ENCODE measurements at places on chromosomes 16 and 17. TPM values are rescaled to one million over a fixed set of nuclear protein-coding genes. Genes with fewer than 3 reads are reported as not detected.

- DNase-seq: no peak
These were observed 7.9 kb downstream of the DYNLL2 start for GRCh38 chr17:58091024-58091567.

DNA sequence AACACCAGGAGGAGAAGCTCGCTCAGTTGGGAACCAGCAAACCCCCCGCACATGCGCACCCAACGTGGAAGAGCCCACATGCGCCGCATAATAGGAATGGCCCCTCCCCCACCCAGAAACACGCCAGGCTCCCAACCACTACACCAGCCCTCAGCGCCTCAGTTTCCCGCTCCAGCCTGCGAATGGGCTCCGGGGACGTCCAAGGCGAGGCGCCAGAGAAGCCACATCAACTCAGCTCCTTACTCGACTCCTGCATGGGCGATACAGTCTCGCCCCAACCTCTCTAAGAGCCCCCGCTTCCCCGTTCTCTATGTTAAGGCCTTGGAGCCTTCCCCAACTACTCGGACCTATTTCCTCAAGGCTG is 504 bp downstream of the SRSF1 start:
- peak; percentile 48 for DNase-seq

DNA sequence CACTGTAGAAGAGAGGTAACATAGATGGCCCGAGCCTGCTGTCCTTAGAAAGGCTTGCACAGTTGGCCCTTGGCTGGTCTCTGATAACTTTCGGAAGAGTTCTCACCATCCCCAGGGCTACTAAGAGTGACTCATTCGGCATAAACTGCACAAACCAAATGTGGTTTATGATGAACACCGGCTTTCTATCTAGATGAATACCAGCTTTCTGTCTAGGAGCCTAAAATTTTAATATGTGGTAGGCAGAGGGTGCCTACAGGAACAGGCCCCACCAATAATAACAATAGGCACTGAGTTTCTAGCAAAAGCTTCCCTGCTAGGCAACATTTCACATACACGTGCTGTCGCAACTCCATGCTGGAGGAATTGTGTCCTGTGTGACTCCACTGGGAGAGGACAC is 15.4 kb downstream of the CNOT1 start:
- DNase-seq: no peak

DNA sequence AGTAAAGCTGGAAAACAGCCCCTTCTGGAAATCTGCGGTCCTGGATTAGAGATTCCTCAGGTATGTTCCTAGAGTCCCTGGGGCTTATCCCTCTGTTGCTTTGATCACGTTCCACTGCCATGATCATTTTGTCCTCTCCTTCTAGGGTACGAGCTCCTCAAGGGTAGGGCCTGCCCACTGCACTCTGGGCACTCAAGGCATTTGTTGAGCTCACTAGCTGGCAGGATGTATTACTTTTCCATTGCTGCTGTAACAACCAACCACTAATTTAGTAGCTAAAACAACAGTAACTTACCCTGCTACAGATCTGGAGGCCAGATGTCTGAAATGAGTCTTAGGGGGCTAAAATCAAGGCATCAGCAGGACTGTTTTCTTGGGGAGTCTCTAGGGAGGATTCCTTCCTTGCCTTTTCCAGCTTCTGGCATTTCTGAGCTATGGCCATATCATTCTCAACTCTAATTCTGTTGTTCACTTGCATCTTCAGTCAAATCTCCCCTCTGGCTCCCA is 65.7 kb downstream of the ARSG start:
- DNase-seq: no peak

- DNase-seq: no peak
These were observed 53.1 kb downstream of the VPS53 start for GRCh38 chr17:661509-661908.

- DNase-seq: no peak
These were observed 4.1 kb upstream of the DNAH17 start for GRCh38 chr17:78581304-78581703.

GRCh38 chr16:13436641-13437412 is 483.1 kb upstream of the ERCC4 start:
- no peak for DNase-seq

DNA sequence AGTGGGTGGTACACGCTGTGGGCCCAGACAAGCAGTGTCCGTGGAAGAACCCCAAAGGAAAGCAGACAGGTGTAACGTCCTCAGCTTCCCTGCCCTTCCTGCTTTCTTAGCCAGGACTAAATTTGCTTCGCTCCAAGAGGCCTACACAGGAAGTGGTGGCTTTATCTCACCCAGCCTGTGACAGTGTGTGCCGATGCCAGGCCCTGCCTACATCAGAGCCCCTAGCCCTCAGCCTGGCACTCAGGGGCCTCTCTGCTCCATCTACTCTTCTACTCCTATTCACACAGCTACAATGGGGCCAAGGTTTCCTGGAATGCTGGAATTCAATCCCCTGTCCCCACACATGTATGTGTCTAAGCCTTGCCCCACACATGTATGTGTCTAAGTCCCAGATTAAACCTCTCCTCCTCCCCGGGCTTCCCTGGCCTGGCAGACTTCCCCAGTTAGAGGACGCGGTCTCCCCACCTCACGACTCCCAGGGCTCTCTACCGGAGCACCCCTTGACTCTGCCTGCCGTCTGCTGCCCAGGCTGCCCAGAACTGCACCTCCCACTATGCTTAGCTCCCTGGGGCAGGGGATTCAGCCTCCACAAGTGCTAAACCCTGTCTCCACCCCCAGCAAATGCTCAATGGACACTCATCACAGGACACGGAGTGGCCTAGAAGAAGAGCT is 8.2 kb downstream of the PGAP3 start:
- peak; percentile 60 for DNase-seq

GRCh38 chr17:32794533-32795246 is 82.2 kb downstream of the MYO1D start:
- DNase-seq: no peak

DNA sequence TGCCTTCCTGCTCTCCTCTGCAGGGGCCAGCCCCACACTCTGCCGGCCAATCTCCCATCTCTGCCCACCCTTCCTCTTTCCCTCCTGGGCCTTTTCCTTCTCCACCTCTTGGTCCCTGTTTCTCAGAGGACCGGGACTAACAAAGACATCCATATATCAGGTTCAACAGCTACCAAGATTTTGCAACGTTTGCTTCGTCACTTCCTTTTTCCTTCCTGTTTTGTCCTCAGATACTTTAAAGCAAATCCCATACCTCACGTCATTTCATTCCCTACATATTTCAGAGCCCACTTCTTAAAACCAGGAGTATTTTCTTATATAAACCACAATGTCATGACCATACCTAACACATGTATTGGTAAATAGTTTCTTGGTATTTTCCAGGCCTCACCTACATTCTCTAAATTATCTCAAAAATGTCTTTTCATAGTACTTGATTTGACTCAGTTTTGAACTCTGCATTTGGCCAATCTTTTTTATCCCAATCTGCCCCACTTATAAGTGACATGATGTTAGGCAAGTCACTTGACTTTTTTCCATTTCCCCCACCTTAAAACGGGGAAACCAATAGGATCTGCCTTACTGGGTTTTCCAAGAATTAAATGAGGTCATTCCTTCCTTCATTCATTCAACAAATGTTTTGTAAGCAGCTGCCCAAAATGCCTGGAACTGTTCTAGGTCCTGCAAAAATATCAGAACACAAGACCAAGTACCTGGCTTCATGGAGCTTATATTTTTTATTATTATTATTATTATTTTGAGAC is 7.2 kb upstream of the USP10 start:
- no peak for DNase-seq

DNA sequence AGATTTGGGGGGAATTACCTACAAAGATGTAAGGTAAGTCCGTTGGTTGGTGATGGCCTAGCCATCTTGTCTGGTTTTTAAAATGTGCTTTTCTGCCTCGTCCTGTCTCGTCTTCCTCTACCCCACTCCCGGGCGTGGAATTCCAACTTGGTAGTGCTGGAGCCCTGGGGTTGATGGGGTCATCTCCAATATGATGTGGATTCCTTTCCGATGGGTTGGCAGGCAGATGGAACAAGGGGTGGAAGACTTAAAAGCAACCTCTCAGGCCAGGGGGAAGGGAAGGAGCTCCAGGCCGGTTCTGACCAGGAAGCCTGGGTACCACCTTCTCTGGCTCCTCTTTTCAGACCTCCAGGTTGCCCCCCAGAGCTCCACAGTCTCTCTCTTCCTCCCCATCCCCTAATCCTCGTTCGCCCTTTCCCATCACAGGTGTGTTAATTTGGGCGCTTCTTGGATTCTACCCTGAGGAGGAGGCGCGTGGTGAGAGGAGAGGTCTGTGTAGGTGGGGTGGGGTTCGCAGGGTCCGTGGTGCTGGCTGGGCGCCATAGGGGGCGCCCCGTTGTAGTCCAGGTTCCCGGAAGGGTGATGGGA is 5.1 kb upstream of the HOXB2 start:
- no peak for DNase-seq

DNA sequence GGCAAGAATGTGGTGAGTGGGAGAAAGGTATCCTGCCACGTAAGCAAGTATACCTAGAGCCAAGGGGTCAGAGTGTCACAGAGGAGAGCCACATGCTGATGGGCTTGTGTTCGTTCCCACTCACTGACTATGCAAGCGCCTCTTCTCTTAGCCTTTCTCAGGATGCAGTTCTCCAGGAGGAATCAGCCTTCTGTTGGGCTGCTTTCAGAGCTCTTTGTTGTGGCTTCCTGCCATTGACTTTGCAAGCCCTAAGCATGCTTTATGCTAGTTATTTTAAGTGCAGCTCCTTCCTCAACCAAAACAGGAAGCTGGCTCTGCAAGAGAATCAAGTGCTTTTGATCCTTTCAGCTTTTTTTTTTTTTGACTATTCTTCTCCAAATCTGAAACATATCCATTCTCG is 66.6 kb downstream of the SIAH1 start:
- DNase-seq: no peak

DNA sequence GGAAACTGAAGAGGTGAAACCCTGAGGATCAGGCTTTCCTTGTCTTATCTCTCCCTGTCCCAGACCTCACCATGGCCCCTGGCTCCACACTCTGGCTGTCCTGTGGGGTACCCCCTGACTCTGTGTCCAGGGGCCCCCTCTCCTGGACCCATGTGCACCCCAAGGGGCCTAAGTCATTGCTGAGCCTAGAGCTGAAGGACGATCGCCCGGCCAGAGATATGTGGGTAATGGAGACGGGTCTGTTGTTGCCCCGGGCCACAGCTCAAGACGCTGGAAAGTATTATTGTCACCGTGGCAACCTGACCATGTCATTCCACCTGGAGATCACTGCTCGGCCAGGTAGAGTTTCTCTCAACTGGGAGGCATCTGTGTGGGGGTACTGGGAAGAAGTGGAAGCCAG is 1.4 kb downstream of the CD19 start:
- no peak for DNase-seq

GRCh38 chr16:79519448-79519847 is 81.1 kb downstream of the MAF start:
- DNase-seq: no peak

- DNase-seq: no peak
These were observed 1.9 kb downstream of the TBX2 start for GRCh38 chr17:61401389-61402072.

DNA sequence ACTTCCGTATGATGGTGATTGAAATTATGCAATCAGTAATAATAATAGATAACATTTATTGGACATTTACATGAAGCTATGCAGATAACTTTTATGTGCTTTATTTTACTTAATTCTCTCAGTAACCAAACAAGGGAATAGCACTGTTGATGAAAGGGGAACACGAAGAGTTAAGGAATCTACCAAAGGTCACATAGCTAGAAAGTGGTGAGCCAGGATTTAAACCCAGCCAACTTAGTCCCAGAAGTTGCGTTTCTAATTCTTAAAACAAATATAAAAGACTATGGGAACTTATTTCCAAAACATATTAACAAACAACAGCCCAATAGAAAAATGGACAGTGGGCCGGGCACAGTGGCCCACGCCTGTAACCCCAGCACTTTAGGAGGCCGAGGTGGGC is 9.7 kb downstream of the SPNS3 start:
- no peak for DNase-seq

GRCh38 chr16:57257455-57258070 is 12.5 kb downstream of the ARL2BP start:
- DNase-seq: no peak

- no peak for DNase-seq
These were observed 95.5 kb downstream of the KATNIP start for GRCh38 chr16:27645396-27645795.

- DNase-seq: no peak
These were observed 38.4 kb downstream of the TOM1L2 start for GRCh38 chr17:17933775-17934174.

DNA sequence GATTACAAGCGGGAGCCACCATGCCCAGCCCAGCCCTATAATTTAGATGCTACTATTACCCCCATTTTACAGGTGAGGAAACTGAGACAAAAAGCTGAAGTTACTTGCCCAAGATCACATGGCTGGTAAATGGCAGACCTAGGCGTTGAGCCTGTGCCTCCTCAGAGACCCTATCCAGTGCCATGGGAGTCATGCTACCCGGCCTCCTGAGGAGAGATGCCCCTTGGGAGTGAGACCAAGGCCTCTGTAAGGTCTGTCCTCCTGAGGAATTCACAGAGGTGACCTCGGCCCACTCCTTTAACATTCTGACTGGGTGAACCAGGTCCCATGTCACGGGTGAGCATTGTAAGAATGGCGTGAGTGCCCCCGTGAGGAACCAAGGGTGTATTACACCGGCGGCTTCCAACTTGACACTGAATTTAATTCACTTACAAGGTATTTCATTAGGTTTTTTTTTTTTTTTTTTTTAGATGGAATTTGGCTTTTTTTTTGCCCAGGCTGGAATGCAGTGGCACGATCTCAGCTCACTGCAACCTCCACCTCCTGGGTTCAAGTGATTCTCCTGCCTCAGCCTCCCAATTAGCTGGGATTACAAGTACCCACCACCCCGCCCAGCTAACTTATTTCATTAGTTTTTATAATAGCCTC is 95.7 kb downstream of the ABCC6 start:
- DNase-seq: peak; percentile 65

DNA sequence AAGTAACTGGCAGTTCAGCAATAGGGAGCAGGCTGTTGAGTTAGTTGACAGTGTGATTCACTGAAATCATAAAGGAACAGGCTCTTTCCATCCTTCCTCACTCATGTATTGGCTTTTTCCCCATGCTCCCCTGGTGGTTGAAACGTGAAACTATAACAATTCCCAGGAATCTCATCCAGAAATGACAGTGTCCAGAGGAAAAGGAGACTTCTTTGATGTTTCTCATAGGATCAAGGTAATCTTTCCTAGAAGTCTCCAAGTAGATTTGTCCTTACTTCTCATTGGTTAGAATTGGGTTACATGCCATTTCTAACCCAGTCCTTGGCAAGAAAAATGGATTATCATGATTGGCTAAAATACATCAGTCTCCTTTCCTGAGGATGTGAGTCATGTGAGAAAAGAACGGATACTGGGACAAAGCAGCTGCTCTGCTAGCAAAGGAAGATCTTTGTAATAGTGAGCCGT is 14.4 kb downstream of the TTC19 start:
- DNase-seq: no peak

GRCh38 chr16:4137438-4137837 is 21.2 kb upstream of the ADCY9 start:
- no peak for DNase-seq

ALDH3A1 gene
- total RNA-seq: not detected

MT1A gene
- total RNA-seq: not detected

UBALD2 gene
- 263 TPM for total RNA-seq

CACNA1G gene
- not detected for total RNA-seq

KRT25 gene
- total RNA-seq: not detected

USH1G gene
- total RNA-seq: not detected

KRTAP1-5 gene
- not detected for total RNA-seq
